Right lung (tissue), 10 donors: ENCODE measurements at places on chromosomes 2 and 18.

DNA sequence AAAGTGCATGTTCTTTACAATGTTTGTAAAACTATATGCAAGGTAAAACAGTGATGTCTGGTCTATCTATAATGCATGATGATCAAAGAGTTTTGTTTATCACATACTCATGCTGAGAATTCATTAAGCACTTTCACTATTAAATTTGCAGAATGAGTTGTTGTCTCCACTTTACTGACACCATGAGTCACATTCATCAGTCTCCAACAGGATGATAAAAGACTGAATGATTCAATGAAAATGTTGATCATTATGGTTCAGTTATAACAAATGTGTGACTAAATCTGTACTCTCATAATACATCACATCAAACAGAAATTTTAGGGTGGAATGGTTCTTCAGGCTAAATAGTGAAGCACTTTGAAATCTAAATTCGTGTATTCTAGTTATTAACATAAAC lies 129.0 kb downstream of the ERBB4 start:
- DNase-seq, result no peak

DNA sequence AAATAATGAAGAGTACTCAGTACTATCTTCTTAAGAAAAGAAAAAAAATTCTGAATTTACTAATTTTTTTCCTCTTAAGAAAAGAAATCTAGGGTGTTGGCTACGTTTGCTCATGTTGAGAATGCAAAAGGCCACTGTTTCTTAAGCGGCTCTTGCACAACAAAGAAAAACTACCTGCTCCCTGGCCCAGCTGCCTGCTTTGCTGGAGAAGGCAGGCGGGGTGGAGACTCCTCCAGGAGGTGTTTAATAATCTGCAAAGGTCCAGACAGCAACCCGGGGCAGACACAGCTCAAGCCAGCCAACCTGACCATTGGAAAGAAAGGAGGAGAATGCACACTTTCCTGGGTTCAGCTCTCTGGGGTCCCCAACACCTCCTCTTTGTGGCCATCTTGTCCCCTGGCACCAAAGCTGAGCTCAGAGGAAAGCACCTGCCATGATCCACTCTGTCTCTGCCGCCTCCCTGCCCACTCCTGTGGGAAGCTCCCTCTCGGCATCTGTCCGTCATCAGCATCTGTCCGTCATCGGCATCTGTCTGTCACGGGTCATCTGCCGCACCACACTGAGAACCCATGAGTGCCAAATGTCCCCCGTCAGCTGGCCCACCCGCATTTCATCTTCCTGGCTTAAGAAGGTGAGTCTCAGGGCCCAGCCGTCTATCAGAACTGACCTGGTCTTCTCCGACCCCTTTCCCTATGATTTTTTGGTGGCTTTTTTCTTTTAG lies 11.9 kb downstream of the ZNF516 start:
- DNase-seq, result no peak

DNA sequence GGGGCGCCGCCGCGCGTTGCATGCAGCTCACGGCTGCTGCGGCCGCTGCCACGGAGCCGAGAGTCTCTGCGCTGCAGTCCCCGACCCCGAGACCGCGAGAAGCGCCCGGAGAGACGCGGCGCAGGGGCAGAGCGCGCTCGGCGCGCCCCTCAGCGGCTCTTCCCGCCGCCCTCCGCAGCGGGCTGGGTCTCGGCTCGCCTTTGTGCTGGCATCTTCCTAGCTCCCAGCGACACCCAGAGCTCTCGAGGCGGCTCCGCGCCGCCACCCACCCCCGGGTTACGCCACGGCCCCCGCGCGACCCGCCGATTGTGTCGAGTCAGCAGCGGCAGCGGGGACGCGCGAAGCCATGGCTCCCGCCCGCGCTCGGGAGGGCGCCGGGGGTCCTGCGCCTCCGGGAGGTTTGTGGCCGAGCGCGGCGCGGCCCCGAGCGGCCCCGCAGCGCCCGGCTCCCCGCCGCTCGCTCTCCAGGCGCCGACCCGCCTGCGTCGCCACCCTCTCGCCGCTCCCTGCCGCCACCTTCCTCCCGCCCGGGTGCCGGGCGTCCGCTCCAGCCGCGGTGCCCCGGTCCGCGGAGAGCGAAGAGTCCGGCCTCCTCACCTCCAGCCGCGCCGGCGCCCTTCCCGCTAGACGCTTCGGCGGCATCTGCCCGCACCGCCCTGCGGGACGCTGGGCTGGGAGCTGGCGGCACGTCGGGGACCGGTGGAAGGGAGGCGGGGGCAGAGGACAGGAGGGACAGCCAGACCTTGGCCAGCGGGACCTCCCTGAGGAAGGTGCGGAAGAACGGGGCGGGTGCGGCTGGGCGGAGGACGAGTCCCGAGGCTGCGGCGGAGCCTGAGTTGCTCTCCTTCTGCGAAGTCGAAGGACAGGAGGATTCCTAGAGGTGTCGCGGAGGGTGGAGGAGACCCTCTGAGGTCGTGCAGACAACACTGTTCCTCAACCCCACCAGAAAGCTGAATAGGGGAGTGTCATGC lies 46.3 kb upstream of the CCDC150 start:
- peak; percentile 71 for DNase-seq

DNA sequence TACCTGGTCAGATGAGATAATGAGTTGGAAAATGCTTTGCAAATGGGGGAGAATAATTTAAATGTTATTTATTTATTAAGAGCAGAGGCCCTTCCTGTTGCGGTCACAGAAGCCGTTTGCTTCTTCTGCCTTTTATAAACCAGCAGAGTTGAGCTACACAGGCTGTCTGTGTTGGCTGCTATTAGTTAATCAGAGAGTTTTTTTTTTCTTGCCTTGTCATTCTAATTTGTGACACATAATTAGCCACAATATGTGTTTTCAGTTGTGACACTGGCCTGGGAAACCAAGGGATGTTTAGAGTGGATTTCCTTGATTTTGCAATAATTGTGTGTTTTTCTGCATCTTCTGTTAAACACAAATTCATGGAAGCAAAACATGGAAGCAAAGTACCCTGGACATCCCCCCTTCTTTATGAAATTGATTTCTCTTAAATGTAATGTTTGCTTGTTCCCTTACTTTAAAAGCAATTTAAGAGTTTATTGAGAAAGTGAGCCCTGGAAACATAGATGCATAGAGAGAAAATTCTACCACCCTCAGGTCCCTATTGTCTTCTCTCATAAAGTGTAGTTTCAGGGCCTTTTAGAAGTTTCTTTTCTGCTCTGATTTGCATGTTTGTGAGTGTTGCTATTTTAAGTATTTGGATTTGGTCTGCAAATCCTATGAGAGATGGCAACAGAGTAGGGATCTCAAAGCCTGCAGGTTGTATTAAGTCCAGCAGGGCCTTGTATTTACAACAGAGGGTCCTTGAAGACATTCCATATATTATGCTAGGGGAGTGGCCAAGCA lies 22.8 kb upstream of the IL37 start:
- DNase-seq, result peak; percentile 45

DNA sequence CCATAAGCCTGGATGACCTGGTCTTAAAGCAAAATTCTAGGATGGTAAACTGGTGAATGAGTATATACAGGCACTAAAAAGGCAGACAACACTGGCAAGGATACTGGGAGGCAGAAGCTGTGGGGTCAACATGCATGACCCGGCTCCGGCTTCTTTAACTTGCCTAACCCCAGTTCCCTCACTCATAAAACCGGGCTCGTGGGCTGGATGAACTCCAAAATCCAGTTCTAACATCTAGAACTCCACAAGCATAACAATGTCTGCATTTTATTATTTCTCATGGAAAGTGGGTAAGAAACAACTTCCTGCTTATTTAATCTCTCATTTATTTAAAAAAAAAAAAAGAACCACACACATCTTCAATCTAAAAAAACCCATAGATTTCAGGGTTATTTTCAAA lies 57.3 kb downstream of the FARSB start:
- DNase-seq, result no peak
